ENCODE measurements at places on chromosomes 4 and X.

DNA sequence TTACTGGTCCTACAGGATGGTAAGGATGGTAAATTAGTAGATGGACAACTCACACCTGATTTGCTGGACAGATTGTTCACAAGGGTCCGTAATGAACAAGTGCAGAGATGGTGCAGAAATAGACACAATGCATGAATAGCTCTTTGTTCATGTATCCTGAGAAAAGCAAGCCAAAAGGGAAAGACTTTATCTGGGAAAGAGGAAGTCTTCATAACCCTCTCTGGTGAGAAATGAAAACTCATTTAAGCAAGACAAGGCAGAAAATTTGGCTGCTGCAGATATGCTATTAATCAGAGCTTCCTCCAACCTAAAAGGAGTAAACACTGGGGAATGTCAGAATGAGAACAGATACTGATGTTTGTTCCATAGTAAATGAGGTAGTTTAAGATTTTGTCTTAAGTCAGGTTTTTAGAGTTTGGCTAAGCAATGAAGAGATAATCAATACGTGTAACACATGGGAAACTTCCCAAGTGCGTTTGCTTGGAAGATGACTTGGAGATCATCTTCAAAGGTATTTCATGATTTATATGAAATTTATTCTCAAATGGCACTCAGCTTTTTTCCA is 152.4 kb upstream of the BMPR1B start:
- no peak for DNase-seq

DNA sequence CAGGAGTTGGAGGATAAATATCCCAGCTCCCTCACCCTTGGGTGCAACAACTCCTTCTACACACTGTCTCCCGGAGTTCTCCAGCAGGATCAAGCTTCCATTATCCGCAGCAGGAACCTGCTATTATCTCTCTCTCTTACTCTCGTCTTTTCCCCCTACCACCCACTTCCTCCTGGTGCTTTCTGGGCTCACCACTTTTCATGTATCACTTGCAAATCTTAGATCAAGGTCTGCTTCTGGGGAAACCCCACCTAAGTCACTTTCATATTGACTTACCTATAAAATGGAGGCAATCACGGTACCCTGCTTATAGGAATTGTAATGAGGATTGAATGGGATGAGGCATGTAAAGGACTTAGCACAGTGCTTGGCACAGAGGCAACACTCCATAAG is 589.5 kb downstream of the BCOR start:
- no peak for DNase-seq

- no peak for DNase-seq
These were observed 4.2 kb downstream of the PDHA1 start for GRCh38 chrX:19347916-19348315.

DNA sequence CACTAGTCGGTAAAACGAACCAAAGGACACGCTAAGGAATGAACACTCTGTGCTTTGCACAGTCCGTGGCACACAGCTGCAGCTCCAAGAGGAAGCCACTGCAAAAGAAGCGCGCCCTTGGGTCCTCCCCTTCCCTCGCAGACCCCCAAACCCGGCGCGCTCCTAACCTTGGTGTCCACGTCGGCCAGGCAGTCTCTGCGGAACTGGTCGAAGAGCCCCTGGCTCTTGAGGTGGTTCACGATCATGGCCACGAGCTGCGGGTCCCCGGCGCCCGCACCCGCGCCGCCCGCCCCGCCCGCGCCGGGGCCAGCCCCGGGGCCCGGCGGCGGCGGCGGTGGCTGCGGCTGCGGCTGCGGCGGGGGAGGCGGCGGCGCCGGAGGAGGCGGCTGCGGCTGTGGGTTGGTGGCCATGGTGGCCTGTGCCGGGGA is 333 bp downstream of the BOD1L1 start:
- DNase-seq: peak; percentile 11

DNA sequence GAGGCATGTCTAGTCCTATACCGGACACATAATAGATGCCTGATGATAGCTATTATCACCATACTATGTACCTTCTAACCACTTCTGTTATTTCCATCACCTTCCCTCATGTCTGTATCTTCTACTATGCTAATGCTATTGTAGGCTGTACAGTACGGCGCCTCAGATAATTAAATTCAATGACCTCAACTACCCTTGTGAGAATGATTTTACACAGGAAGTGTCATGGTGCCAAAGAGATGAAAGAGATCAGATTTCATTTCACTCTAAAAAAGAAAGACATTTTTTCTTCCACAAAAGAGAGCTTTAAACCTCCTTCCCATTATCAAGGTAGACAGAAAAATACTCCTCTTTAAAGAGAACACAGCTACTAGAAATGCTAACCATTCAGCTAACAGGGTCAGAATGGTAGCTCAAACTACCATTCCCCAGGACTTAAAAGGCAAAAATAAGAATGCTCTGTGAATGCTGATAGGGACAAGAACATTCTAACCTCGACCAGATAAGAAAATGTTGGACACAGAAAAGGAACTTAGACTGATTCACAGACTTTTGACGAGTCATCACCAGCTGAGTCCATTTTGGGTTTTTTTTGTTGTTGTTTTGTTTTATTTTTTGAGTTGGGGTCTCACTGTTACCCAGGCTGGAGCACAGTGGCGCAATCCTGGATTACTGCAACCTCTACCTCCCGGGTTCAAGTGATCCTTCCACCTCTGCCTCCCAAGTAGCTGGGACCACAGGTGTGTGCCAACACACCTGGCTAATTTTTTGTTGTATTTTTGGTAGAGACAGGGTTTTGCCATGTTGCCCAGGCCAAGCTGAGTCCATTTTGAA is 99.2 kb upstream of the RAPGEF2 start:
- no peak for DNase-seq

- DNase-seq: no peak
These were observed 208.4 kb downstream of the DTHD1 start for GRCh38 chr4:36489798-36490197.

GRCh38 chr4:968221-968620 is 5.1 kb downstream of the DGKQ start:
- DNase-seq: no peak

DNA sequence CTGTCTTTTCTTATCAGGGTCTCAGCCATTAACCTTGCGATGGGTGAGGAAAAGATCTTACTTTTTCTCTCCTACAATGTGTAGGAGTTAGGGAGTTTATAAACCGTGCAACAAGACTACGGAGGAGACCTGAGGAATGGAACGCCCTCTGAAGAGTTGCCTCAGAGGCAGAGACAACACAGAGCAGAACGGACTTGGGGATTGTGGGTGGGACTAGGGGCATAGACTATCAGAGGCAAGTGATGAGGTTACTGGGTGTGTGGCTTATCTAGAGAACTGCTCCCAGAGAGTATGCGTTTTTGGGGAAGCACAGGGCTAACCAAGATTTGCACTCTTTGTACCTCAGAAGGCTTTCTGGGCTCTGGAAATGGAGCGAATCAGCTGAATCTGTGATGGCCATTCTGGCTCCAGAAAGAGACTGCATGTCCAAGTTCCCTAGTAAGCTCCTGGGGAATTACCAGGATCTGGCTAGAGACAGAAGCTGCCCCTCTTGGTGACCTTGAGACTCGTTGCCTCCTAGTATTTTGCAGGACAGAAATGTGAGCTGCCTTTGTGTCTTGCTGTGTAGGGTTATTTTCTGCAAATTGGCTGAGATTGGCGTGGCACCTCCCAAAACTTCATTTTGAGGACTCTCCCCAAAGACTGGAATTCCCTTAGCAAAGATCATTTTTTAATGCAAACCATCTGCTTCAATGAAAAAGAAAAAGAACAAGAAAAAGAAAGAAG is 118.9 kb downstream of the ARSF start:
- DNase-seq: no peak

GRCh38 chrX:22527302-22527701 is 254.6 kb downstream of the CBLL2 start:
- no peak for DNase-seq

DNA sequence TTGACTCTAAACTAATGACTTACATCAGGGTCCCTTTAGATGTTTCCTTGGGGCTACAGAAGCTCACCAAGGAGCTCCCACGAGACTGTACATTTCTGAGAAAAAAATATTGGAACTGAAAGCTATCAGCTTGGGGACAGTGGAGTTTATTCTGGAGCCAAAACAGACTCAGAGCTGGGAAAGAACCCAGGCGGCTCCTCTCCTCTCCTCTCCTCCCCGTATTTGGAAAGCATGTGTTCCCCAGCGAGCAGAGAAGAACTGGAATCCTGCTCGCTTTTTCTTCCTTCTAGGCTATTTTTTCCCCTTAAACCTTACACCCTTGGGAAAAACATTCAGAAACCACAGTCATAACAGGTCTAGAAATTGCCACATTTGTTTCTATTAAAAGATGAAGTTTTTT is 4.3 kb upstream of the MAP7D3 start:
- no peak for DNase-seq

- DNase-seq: no peak
These were observed 99.8 kb upstream of the GATB start for GRCh38 chr4:151860561-151861093.

GRCh38 chrX:130775849-130776248 is 127.2 kb downstream of the ENOX2 start:
- DNase-seq: no peak

GRCh38 chr4:116702949-116703348 is 382.4 kb downstream of the TRAM1L1 start:
- no peak for DNase-seq

DNA sequence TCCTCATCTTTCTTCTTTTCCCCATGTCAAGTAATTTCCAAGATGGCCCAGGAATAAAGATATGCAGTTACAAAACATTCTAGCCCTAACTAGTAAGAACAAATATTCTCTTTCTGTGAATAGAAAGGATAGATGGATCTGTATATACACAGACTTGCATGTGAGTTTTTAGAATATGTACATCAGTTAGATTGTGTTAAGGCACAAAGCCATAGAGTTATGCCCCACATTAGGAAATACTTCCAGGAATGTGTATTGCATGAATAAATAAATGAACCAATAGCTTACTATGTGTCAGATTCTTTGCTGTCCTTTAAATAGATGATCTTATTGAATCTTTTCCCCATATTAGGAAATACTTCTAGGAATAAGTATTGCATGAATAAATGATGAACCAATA is 46.0 kb upstream of the TMPRSS11E start:
- no peak for DNase-seq

GRCh38 chr4:151687021-151687640 is 73.7 kb downstream of the GATB start:
- no peak for DNase-seq

DNA sequence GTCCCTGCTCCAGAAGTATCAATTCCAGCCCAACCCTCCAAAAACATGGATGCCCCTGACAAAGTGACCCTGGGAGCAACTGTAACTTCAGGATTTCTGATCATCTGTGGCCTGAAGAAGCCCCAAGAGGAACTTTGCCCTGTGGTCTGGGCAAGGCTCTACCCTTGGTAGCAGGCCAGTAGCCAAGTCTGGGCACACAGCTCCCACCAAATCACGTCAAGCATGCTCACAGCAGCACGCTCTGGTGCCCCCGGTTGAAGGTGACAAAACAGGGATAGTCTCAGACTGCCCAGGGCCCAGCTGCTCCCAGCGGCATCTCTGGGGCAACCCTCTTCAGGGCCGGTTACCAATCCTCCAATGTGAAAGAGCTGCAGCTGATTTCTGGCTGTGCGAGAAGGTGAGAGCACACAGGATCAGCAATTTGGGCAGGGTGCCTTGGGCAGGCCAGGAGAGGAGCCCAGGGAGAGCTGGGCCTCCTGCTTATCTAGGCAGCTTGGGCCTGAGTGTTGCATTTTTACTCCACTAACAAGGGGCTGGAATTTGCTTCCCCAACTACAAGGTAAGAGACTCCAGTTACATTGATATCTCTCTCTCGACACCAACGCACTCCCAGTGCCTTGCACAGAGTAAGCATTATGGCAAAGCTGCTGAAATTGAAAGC is 418.1 kb downstream of the BCOR start:
- DNase-seq: no peak

GRCh38 chrX:43809463-43809862 is 72.8 kb downstream of the MAOB start:
- DNase-seq: no peak

GRCh38 chr4:153676984-153677383 is 7.1 kb upstream of the TLR2 start:
- DNase-seq: peak; percentile 62

All from inflammatory macrophage (primary cell).